ENCODE measurements at places on chromosomes 7 and 10.
A peak's percentile ranks its signal among the peaks of the same experiment; 100 is the strongest.

DNA sequence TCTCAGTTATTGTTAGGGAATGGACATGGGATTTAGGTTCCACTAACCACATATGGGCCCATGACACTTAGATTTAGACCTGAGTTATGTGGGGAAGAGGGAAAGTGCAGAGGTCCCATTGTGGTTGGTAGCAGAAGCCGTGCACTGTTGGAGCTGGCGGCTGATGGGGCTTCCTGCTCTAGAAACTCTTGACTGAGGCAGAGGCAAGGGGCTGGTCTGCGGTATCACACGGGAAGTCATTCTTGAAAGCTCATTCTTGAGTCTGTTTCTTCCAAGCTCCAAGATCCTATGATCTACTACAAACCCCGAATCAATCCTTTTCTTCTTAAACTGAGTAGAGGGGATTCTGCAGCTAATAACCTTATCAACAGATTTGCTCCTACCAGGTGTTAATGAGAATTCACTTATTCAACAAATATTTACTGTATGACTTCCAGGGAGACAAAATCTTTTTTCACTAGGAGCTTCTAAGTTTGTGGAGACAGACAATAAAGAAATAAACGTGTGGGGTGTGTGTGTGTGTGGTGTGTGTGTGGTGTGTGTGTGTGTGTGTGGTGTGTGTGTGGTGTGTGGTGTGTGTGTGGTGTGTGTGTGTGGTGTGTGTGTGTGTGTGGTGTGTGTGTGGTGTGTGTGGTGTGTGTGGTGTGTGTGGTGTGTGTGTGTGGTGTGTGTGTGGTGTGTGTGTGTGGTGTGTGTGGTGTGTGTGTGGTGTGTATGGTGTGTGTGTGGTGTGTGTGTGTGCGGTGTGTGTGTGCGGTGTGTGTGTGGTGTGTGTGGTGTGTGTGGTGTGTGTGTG, 57.1 kb downstream of the AOC1 start:
- peak; percentile 48 for DNase-seq

DNA sequence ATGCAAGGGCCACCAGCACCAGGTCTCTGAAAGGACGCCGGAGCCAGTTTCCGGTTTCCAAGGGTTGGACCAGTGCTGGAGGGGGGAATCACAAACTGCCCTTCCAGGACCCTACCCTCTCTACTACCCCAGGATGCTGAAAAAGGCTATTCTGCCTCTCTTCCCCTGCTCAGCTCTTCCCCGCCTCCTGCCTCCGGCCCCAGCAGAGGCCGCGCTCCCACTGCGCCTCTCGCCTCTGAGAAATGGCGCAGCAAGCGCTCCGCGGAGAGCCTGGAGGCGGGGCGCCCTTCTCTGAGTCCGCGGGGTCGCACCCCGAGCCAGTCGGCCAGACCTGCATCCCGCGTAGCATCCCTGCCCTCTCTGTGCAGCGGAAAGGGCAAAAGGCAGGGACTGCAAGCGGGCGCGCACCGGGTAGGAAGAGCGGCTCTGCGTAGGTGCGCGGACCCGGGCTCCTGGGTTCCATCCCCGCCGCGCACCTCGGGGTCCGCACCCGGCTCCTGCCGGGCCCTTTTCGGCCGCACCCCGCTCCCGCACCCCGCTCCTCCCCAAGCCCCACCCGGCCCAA, 476 bp upstream of the RET start:
- DNase-seq, result no peak

GRCh38 chr7:11726794-11727155, 105.2 kb downstream of the THSD7A start:
- DNase-seq, result no peak

GRCh38 chr10:61279400-61279799, 173.8 kb downstream of the TMEM26 start:
- DNase-seq, result no peak

- DNase-seq, result no peak
Measured at GRCh38 chr10:42971251-42971599, 105.6 kb upstream of the RET start.

- no peak for DNase-seq
Measured at GRCh38 chr10:103633846-103634245, 140.3 kb downstream of the NEURL1 start.

DNA sequence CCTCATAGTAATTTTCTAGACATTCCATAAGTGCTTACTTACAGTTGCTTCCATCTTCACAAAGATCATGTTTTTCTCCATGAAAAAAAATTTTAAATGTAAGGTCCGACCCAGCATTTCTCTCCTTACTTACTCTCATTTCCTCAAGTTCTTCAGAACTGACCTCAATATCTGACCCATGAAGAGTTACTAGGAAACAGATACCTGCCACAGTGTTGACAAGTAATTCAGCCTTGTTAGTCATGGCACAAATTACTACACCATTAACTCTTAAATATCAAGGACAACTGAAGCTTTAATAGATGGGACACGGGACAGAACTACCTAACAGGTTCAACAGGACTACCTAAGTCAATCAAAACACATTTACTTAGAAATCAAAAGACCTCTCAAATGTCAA, 316.2 kb downstream of the POM121L12 start:
- DNase-seq, result no peak

DNA sequence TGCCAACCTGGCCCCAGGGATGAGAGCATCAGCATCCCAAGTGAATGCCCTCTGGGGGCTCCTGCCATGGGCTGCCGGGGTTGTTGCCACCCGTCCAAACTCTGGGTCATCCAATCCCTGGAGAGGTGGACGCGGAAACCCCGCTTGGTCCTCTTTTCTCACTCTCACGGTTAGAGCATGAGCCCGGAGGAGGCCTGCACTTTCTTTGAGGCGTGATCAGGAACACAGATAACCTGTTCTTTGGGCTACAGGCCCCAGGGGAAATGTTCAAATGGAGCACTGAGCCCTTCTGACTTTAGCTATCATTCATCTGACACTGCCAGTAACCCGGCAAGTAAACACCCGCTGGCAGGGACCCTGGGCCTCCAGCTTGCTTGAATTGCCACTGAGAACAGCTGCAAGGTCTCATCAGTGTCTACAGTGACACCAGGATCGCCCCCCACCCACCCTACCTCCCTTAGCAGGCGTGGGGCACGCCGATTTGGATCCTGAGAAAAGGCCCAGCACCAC, 29.4 kb upstream of the SLF2 start:
- no peak for DNase-seq

DNA sequence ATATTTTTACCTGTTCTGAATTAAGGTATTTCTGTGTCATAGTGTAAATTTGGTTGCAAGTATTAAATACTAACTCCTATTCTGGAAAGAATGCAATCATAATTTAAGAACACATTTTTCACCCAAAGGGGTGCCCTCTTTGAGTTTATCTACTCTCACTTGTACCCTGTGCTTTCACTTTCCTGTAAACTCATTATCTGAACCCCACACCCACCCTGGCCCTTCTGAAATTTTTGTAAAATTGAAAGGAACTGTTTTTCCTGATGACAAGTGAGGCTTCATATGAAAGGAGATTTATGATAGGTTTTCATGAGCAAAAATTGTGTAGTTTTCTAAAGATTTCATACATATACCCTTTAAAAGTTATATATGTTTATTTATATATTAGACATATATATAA, 134.5 kb downstream of the WNT2 start:
- DNase-seq, result no peak

DNA sequence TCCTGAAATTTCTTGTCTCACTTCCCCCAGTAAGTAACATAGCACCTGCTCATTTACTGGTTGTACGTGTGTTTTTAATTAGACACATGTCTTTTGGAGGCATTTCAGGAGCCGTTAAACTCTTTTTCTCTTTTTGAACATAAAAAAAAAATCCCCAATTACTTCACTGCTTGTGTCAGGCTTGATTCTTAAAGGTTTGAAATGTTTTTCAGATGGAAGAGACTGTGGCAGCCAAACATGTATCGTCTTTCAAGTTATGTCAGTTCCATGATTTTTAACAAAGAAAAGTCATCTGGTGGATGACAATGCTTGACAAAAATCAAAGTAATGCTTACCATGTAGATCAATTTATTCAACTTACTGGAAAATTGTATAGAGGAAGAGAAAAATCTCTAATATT, 585.8 kb downstream of the GATA3 start:
- no peak for DNase-seq

- no peak for DNase-seq
Measured at GRCh38 chr7:134029743-134030142, 97.4 kb upstream of the LRGUK start.

DNA sequence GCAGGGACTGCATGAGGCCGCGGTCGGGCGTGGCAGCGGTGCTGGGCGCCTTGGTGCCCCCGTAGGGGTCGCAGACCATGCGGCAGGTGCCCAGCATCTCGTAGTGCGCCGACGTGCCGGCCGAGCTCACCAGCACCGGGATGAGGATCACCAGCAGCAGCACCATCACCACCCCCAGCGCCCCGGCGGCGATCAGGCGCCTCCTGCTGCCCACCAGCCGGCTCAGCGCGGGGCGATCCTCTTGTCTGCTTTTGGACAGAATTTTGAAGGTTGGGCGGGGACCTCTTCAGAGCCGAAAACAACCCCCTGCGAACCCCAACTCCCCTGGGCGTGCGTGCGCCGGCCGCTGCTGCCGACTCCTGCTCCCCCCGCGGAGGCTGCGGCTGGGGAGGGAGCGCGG, 779 bp downstream of the C1QL3 start:
- peak; percentile 34 for DNase-seq

GRCh38 chr10:57627642-57628178, 640.0 kb downstream of the IPMK start:
- DNase-seq, result no peak

GRCh38 chr7:101911800-101912715, 94.6 kb downstream of the CUX1 start:
- DNase-seq, result no peak

DNA sequence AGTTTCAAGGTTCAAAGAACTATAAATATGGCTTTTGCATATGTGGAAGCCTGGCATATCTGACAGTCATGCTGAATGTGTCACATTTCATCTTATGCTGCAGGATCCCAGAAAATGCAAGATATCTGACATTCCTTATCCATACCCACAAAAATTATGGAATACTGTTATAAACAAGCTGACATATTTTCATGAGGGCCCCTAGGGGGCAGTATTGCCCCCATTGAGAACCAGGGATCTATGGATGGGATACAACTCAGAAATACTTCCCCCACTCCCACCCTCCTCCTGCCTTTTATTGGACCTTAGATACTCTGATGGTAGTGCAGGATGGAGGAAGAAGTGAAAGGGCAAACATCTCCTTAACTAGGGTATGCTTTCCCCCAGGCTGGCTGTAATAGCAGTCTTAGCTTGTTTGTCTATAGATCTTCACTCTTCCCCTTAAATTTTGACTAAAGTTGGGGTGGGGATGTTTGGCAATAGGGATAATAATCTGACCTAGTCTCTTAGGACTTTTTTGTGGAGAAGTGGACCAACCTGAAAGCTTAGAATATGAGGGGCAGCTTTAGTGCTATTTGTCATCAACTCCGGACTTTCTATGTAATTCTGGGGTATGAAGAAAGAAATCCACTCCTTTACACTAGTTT, 3.5 kb upstream of the GNGT1 start:
- no peak for DNase-seq

DNA sequence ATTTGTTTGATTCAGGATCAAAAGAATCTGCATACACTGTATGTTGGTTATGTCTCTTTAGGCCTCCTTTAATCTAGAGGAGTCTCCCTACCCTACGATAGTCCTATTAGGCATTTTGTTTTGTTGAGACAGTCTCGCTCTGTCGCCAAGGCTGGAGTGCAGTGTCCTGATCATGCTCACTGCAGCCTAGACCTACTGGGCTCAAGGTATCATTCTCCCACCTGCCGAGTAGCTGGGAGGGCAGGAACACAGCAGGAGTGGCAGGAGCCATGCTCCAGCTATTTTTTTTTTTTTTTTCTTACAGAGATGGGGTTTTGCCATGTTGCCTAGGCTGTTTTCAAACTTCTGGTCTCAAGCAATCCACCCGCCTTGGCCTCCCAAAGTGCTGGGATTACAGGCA, 123.0 kb upstream of the DKK1 start:
- DNase-seq, result no peak

- DNase-seq, result no peak
Measured at GRCh38 chr10:123997486-123998196, 95.8 kb downstream of the CHST15 start.

- no peak for DNase-seq
Measured at GRCh38 chr10:128855618-128856428, 611.2 kb upstream of the MGMT start.

DNA sequence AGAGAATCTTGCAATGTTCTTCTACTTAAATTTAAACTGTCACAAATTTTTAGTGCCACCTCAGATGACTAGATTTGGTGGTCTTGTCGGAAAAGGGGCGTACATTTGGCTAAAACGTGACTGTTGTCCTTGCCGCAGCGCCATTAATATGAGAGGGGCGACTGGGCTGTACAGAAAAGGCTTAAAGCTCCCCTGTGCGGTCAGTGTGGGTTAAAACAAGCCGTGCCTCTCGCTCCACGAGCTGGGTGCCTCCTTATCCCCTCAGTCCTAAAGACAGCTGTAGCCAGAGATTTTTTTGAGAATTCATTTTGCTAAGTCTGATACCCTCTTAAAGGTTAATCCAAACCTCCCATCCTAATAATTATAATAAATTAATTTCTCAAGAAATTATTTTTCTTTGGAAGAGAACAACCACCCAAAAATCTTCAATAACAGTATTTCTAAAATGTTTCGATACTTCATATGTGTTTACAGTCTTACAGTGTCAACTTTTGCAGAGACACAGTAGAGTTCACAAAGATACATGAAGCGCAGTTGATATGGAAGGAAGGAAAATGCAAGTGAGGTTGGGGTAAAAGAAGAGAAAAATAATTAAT, 68.6 kb downstream of the C7orf25 start:
- no peak for DNase-seq

DNA sequence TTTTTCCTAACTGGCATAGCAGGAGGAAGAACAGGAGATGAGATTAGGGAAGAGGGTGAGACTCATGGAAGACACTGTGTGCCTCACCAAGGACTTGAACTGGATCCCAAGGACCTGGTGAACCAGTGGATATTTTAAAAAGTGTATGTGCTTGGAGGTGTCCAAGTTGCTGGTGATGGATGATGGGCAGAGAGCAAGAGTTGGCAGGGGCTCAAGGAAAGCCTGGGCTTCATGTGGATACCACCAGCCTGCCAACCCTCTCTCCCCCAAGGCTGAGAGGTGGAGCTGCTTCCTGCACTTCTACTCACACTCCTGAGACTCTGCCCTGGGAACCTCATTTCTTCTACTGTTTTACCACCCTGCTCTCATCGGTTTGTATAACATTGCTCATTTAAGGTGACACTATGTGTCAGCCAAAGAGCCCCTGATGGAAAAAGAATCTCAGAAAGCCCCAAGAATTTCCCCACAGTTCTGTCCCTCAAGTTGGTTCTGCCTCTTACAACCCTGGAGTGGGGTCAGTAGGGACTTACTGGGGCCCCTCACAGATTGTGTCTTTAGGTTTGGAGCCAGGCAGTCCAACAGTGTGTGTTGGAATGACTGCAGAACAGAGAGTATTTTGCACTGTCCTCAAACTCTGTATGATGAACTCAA, 56.2 kb upstream of the PDCD4 start:
- DNase-seq, result no peak

DNA sequence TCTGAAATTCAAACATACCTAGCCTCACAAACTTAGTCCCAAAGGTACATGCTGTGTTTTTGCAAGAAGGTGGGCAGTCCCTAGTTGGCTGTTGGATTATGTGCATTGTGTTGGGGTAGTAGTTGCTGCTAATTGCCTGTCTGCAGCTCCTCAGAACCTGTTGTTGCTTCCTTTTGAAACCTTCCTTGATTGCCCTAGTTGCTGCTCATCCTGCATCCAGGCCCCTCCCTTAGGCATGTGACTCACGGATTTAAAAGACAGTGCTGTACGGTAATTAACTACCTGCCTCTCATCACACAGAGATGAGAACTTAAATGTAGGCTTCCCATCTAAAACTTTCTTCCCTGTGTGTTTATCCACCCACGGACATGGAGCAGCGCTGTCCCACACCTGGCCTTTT, 67.7 kb downstream of the BMPR1A start:
- no peak for DNase-seq
